T follicular helper cell (primary cell): ENCODE measurements at places on chromosomes 6 and 20.

GRCh38 chr6:112279031-112279935, 24.9 kb upstream of the LAMA4 start:
- no peak for DNase-seq

DNA sequence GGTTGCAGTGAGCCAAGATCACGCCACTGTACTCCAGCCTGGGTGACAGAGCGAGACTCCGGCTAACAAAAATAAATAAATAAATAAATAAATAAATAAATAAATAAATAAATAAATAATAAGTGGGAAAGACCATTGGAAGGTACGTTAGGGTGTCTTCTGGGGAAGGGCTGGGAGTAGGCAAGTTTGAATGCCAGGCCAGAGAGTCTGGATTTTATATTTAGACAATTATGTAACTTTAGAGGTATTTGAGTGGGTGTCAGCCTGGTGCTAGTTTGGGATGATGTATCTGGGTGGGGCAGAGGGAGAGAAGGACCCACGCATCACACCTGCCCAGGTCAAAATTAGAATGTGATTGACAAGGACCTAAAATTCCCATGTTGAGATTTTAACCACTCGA, 108.5 kb upstream of the PRND start:
- no peak for DNase-seq

DNA sequence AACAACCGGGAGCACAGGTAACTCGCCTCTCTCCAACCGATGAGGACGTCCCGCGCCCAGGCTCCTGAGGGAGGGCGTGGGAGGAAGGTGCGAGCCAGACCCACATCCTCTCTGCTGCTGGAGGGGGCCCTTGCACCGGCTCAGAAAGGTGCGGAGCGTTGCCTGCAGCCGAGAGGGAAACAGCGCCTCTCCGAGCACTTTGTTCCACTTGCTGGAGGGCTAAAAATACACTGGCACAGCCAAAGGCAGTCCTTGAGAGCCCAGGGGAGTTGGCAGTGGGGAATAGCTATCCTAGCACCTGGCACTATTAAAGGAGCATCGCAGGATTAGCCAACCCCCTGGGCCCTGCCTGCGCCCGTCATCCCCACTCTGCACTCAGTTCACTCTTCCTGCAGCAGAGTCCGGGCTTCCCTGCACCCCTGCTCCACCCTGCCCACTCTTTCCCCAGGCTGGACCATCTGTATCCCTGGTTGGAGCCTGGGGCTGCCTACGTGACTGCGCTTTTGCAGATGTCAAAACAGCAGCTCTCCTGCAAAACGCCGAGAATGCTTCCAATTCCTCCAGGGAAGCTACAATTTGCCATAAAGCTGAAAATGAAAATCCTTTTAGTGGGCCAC, 108.9 kb downstream of the SNX5 start:
- no peak for DNase-seq

GRCh38 chr20:46647469-46647868, 3.8 kb downstream of the SLC13A3 start:
- no peak for DNase-seq

DNA sequence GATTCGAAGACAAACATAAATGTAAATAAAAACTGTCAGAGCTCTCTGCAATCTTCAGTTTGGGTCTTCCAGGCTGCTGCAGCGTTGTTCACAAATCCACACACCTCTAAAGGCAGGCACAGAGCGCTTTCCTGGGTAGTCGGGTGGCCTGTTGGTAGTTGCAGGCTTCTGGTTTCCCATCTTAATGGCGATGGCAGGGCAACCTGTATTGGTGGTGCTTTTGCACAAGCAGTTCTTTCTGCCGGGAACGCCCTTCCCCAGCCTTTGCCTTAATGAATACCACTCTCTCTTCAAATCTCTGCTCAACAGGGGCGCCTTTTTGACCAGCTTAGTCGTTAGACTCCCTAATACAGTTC, 723 bp upstream of the IFT52 start:
- DNase-seq: no peak

GRCh38 chr6:27124252-27124657, 123.2 kb upstream of the PRSS16 start:
- DNase-seq: no peak

GRCh38 chr6:140001821-140002341, 627.4 kb upstream of the CITED2 start:
- DNase-seq: no peak

DNA sequence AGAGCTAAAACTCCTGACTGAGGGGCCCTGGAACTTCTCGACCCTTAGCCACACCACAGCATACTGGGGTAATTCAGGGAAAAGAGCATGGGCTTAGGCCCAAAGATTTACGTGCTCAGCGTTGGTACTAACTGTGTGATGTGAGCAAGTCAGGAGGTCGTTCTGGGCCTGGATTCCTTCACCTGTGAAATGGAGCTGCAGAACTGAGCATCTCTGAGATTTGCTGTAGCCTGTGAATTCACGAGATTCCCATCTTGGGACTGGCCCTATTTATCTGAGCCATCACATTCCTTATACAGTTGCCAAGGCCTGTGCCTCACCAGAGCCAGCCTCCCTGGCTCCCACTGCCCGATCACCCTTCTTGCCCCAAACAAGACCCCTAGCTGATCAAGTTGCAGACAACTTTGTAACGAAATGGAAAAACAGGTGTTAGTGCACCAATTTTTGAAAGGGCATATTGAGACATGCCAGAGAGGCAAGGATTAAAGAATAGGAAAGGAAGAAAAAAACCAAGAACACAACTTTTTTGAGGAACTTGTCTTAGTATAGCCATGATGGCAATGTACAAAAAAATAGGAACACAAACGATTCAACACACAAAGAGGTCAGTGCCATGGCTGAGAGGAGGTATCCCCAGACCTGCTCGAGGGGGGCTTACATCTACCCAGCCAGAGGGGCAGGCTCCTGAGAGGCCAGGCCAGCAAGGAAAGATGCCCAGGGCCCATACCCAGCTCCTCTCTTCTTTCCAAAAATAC, 323.0 kb upstream of the JARID2 start:
- no peak for DNase-seq

- DNase-seq: no peak
Measured at GRCh38 chr6:12849809-12850198, 133.2 kb downstream of the PHACTR1 start.

GRCh38 chr6:148064406-148065134, 278.1 kb upstream of the SASH1 start:
- no peak for DNase-seq

GRCh38 chr20:13515291-13515690, 123.4 kb downstream of the TASP1 start:
- no peak for DNase-seq

DNA sequence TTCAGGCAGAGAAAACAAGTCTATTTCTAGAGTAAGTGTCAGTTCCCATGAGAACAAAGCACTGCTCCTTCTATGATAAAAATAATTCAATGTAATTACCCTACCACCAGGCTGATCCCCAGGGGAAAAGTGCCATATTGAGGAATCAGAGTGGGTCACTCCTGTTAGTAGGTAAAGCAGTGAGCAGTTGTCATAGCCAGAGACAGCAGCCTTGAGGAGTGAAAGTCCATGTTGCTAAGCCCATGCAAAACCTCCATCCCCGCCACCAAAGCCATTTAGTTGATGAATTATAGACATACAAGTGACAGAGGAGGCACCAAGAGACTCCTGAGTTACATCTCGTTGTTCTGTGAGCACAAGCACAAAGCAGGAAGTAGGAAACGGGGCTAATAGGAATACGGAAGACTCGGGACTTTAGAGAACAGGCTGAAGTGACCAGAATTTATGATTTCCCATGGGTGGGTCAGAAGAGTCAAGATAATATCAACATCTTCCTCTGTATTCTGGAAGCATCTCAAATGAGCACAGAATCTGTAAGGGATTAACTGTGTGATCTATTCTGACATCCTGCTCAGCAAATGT, 197.9 kb downstream of the MAFB start:
- DNase-seq: no peak

DNA sequence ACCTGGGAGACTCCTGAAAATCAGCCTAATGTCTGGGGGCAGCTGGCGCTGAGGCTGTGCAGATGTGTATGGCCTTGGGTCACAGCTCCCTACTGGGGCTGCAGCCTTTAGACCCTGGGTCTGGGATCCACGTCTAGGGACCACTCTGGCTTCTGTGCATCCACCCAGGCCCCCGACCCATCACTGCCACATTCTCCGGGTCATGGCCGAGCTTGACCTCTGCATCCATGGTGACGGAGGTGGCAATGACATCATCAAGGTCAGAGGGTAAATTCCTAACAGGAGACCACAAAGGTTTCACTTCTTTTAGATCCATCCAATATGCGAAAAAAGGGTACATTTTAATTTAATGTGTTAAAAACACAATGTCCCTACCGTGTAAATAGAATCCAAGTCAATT, 14.5 kb upstream of the PCMTD2 start:
- no peak for DNase-seq

DNA sequence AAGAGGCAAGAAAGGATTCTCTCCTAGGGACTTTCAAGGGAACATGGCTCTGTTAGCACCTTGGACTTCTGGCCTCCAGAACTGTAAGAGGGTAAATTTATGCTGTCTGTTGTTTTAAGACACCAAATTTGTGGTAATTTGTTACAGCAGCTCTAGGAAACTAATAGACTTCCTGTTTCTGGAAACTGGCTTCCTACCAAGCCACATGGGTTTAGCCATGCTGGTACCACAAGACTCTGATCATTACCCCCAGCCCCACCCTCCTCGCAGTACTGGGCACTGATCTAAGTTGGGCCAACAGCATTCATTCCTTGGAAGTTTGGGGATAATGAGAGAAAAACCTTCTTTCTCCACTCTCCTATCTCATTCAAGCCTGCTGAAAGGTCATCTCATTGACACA, 109.5 kb upstream of the SMLR1 start:
- no peak for DNase-seq

GRCh38 chr6:134240665-134241431, 77.1 kb downstream of the SGK1 start:
- DNase-seq: peak; percentile 71

GRCh38 chr20:40268321-40269075, 420.5 kb downstream of the MAFB start:
- no peak for DNase-seq

GRCh38 chr6:138999949-139000725, 12.1 kb upstream of the REPS1 start:
- no peak for DNase-seq

DNA sequence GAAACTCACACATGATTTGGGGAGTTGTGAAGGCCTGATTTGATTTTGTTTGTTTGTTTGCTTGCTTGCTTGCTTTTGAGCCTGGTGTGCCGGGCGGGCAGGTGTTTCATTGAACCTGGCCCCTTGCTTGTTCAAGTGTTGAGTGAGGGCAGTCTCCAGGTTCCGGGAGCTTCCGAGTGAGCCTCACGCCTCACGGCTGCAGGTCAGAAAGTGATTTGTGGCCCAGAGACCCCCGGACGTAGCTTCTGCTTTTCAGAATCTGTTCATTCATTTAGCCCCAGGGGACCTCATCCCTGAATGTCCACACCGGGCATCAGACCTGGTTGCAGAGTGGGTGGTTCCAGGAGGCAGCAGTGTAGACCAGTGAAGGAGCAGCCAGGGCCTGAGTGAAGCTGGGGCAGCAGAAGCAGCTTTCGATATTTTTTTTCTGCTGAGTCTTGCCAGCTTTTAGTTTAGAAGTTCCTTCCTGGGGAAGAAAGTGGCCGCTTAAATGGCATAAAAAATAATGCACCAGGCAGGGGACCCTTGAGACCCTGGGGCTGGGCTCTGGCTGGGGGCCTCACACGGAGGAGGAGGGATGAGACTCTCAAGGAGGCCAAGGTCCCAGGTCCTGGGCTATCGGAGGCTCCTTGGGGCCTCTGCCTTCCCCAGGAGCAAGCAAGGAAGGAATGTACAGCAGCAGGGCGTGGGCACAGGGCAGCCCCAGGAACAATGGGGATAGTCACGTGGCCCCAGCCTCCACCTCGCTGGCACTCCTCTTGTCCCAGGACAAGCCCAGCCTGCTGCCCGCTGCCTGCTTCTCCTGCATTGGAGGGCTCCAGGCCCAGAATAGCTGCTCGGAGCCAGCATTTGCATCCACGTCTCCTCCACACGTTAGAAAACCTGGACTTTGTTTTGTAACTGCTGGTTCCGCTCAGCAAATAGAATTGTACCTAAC, 89.2 kb upstream of the BHLHE23 start:
- DNase-seq: no peak

DNA sequence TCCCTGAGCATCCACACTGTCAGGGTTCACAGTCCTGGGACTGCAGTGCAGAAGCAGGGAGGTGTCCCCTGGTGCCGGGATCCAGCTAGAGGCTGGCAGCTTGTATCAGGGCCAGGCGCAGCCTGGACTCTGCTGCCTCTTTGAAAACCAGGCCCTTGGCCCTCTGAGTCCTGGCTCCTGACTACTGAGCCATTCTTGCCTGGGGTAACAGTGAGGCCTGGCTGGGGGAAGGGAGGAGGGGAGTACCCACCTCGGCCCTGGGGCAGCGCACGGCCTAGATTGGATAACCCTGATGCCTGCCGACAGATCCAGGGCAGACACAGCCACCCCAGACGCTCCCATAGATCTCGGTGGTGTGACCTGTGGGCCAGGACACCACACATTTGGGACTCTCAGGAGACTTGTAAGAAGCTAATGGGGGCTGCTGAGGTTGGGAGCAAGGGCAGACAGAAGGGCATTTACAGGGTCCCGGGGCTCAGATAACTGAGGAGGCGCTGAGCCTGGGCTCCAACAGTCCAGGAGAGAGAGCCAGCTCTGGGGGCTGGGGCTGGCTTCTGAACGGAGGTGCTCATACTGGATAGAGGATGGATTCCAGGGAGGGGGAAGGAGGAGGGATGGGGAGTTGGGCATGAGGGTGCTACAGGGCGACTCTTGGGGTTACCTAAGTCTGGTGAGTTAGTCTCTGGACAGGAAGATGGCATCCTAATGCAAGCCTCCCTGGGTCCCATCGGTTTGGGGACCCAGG, 30.5 kb downstream of the SPDEF start:
- DNase-seq: no peak

- no peak for DNase-seq
Measured at GRCh38 chr6:20606831-20607230, 72.6 kb downstream of the CDKAL1 start.

- no peak for DNase-seq
Measured at GRCh38 chr6:158011478-158011920, 29.8 kb downstream of the SYNJ2 start.

DNA sequence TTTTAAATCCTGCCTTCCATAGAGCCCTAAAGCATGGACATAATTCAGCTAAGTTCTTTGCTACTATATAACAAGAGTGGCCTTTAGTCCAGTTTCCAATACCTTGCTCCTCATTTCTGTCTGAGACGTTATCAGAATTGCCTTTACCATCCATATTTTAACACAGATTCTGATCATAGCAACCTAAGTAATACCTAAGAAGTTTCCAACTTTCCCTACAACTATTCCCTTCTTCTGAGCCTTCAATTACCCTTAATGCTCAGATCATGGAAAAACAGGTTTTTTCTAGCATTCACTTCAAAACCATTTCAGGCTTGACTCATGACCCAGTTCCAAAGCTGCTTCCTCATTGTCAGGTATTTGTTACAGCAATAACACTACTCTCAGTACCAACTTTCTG, 367.1 kb downstream of the C6orf118 start:
- DNase-seq: no peak

GRCh38 chr6:112899541-112899940, 552.4 kb downstream of the RFPL4B start:
- DNase-seq: no peak

- no peak for DNase-seq
Measured at GRCh38 chr20:1940581-1940980, 45.4 kb downstream of the SIRPA start.
